ENCODE measurements at places on chromosomes 13 and 19. TPM values are rescaled to one million over a fixed set of nuclear protein-coding genes. Genes with fewer than 3 reads are reported as not detected.

LEUTX gene
- polyA plus RNA-seq: not detected

DNA sequence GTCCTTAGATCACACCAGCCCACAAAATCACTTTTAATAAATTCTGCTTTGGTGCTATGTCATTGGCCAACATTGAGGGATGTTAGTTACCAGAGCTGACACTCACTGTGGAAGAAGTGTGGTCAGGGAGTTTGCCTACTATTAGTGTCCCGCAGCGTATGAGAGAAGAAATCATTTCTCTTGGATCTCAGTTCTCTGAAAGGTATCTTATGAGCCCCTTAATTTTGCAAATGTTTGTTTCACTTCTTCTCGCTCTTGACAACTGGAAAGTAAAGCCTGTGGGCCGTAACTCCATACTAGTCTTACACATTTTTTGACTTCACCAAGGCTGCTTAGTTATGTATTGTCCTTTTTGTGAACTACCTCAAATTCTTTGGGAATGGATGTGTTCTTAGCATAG lies 80.9 kb downstream of the FLT1 start:
- no peak for DNase-seq

- no peak for DNase-seq
Measured at GRCh38 chr19:31092274-31092673, 257.0 kb downstream of the TSHZ3 start.

TMEM190 gene
- polyA plus RNA-seq: 0.48 TPM

- no peak for DNase-seq
Measured at GRCh38 chr13:113848431-113849260, 15.2 kb downstream of the GAS6 start.

DNA sequence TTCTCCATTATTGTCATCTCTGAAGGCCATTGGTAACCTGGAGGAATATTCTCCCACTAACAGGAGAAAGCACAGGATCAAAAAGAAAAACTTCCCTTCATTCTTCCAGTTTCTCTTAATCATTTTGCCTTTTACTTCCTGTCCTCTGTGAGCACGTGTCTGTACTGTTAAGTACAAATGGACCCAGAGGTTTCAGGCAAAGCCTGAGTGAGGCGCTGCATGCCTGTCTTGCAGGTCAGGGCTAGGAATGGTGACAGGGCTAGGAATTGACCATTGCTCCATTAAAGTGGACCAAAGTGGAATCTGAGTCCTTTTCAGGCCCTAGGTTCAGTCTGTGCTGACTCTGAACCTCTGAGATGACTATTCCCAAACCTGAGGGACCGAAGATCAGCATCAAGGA lies 326.7 kb downstream of the SHISA2 start:
- DNase-seq: no peak

- DNase-seq: no peak
Measured at GRCh38 chr19:1225440-1226226, 12.2 kb downstream of the CBARP start.

- no peak for DNase-seq
Measured at GRCh38 chr19:45897261-45897812, 5.1 kb downstream of the MYPOP start.

DNA sequence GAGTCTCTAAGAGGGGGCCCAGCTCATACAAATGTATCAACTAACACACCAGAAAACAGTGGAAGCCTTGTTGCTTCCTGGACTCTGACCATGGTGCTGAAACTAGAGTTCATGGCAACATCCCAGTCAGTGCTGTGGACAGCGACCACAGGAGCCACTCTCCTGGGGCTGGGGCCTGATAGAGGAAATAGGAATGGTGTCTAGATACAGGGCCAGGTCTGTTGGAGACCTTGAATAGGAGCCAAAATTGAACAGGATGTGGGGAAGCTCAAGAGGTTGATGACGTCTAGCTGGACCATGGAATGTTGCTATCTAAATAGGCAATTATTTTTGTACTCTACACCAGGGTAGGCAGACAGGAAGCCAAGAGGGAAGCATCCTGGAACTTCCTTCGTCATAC lies 21.7 kb downstream of the LILRB4 start:
- peak; percentile 79 for DNase-seq

DNA sequence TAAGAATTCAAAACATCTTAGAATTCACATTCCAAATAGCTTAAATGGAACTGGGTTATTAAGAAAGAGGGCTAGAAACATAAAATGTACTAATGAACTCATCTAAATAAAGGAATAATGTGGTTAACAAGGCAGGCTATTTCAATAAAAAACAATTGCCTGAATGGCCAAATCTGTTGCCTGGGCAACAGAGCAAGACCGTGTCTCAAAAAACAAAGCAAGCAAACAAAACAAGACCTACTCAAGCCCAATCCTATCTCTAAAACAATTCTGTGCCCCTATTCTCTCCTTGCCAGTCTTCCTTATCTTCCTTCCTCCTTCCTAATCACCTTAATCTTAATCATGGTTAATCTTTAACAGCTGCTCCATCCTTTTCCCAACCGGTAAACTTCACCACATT lies 12.1 kb downstream of the IGFL1 start:
- DNase-seq: no peak

C3 gene
- 19.4 TPM for polyA plus RNA-seq

MAST3 gene
- 6.3 TPM for polyA plus RNA-seq

DNA sequence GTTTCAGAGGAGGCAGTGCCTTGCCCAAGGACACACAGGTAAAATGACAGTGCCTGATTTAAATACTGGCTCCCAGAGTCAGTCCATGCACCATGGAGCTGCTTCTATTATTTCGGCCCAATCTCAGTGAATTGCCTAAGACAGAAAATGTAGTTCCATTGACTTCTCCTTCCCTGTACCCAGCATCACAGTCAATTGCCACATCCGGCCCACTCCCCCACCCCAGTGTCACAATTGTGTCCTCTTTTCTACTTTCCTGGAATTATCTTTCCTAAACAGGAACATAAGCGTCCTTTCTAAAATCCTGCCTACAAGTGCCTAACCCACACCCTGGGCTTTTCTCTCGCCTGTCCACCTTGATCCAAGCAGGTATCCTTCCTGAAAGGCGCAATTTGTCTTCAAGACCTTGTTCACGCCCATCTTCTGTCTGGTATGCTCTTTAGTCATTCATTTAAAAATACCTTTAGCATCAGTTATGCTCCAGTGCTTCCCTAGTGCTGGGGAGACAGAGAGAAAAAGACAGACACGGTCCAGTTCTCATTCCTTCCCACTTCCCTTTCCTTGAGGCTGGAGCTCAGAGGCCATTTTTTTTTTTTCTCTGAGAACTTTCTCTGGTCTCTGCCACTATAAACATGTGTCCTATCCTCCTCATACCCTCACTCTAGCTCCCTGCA lies 411.4 kb downstream of the LIG4 start:
- DNase-seq: no peak

GRCh38 chr13:59495299-59495698 lies 668.4 kb downstream of the DIAPH3 start:
- no peak for DNase-seq

DNA sequence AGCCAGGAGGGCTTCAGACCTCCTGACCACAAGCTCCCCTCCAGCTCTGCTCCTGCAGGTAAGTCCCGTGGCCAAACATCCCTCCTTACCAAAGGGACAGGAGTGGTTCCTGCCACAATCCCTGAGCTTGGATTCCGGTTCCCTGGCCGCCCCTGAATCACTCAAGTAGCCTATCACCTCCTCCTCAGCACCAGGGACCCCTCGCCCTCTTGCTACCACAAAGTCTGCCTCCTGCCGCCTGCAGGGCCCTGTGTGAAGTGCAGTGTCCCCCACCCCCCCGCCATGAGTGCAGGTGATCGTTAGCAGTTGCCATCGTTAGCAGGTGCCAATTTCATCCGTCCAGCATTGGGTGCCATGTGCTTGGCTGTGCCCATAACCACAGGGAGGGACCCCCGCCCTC lies 40.8 kb upstream of the RANBP3 start:
- no peak for DNase-seq

GRCh38 chr19:13153569-13154240 lies 3.5 kb downstream of the IER2 start:
- DNase-seq: no peak

PRDX2 gene
- 274 TPM for polyA plus RNA-seq

- no peak for DNase-seq
Measured at GRCh38 chr13:99277629-99278028, 19.4 kb upstream of the GPR18 start.

- no peak for DNase-seq
Measured at GRCh38 chr13:107139006-107139405, 571.1 kb upstream of the ARGLU1 start.

DNA sequence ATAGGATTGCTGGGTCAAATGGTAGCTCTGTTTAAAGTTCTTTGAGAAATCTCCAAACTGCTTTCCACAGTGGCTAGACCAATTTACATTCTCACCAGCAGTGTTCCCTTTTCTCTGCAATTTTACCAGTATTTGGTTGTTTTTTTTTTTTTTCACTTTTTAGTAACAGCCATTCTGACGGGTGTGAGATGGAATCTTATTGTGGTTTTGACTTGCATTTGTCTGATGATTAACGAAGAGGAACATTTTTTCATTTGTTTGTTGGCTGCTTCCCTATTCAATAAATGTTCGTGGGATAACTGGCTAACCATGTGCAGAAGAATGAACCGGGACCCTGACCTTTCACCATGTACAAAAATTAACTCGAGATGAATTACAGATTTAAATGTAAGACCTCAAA lies 31.2 kb downstream of the CYP4F2 start:
- DNase-seq: no peak

RFXANK gene
- 62.1 TPM for polyA plus RNA-seq

GRCh38 chr13:23384111-23384510 lies 49.4 kb downstream of the SACS start:
- DNase-seq: no peak

DNA sequence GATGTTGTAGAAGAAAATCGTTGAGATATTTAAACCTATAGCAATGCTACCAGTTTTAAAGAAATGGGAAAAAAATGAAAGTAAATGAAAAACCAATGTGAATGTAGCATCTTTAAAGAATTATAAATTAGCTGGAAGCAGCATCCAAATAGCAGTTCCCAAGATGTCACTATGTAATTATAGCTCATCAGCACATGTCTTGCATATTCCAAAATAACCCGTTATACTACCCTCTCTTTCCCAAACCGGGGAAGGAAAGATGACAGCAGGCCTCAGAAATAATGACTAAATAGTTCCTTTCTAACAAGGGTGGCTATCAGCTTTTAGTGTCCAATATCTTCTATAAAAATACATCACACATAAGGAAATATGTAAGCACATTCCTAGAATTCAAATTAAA lies 140.5 kb downstream of the FGF14 start:
- no peak for DNase-seq

- no peak for DNase-seq
Measured at GRCh38 chr19:11088506-11089253, 583 bp upstream of the LDLR start.

DNA sequence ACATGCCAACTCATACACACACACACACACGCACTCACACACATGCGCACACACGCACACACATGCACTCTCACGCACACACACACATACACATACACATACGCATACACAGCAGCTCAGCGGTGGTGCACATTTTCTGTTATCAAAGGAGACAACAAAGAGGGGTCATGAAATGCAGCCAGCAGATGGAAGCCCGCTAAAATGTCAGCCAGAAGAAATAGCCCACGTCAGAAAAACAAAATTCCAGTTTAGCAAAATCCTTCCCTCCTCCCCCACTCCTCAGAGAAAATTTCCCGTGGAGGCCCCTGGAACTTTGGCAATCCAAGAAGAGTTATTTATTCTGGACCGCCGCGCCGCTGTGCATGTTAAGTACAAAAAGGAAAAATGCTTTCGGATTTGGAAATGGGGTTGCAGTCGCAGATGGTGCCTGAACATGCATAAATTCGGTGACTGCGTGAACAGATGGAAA lies 114.6 kb upstream of the VSTM2B start:
- DNase-seq: peak; percentile 53

DNA sequence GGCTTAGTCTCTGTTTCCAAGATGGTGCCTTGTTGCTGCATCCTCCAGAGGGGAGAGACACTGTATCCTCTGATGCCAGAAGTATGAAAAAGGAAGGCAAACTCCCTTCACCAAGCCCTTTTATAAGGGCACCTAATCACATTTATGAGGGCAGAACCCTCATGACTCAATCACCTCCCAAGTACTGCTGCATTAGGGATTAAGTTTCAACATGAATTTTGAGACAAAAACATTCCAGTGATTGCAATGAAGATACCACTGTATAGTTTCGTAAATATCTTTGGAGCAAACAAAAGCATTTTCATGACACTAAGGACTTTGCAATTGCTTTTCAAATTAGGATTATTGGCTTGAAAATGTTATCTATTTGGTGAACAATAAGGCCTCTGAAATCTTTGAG lies 63.8 kb downstream of the RNF17 start:
- DNase-seq: no peak

DNA sequence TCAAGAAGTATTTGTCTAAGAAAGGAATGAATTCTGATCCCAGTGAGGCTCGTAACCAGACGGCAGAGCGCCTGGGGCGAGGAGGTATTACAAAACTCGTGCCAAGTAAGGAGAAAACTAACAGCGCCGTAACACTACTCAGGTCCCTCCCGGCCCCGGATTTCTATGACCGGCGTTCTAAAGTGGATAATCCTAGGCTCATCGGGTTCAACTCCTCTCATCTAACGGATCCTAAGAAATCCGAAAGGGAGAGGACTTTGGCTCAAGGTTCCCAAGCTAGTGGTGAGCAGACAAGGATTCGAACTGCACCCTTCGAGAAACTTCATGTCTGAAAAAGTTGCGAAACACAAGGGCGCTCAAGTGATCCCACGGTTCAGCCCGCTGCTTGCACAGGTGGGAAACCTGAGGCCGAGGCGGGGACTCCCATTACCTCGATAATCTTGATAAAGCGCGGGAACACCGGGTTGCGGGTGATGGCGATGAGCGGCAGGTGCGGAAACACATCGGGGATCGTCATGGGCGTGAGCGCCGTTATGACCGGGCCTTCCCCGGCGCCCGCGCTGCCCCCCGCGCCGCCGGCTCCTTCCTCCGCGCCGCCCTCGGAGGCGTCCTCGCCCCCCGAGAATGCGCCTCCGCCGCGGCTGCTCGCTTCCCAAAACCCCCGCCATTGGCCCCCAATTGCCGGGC lies 529 bp downstream of the LONP1 start:
- DNase-seq: no peak

DNA sequence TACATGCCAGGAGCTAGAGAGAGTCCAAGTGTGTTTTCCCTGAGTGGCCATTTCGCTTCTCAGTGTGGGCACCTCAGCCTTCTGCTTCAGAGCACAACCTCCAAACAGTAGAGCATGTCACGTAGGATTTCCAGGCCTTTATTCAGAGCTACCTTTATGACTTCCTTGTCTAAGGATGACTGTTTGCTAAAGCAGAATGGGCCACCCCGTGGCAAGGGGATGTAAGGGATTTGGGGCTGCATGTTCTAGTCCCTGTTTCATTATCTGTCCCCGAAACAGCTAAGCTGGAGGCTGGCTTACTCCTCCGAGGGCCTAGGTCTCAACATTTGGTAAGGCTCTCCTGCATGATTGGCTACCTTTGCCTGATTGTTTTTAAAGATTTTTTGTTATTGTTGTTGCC lies 6.0 kb downstream of the RNASEH2B start:
- no peak for DNase-seq

GRCh38 chr19:11179716-11180297 lies 17.5 kb downstream of the KANK2 start:
- no peak for DNase-seq

PTGIR gene
- polyA plus RNA-seq: 1.7 TPM
